ENCODE measurements at places on chromosomes 5 and 9. TPM values are rescaled to one million over a fixed set of nuclear protein-coding genes. Genes with fewer than 3 reads are reported as not detected.

EMB gene
- 2.4 TPM for total RNA-seq

ABHD17B gene
- 18.1 TPM for total RNA-seq

SHC3 gene
- 0.46 TPM for total RNA-seq

PCDHGA5 gene
- 0.18 TPM for total RNA-seq

TRIM36 gene
- total RNA-seq = 1.8 TPM

DMRT3 gene
- not detected for total RNA-seq

PTPA gene
- 135 TPM for total RNA-seq

GCNT1 gene
- 2.9 TPM for total RNA-seq

LCN1 gene
- total RNA-seq = not detected

PRDM9 gene
- not detected for total RNA-seq

C6 gene
- not detected for total RNA-seq

NIPAL4 gene
- 10.1 TPM for total RNA-seq

SLC45A2 gene
- not detected for total RNA-seq

HACD4 gene
- total RNA-seq = 1.0 TPM

MIER3 gene
- total RNA-seq = 10.0 TPM

PCDHB5 gene
- 1.8 TPM for total RNA-seq

RCL1 gene
- total RNA-seq = 41.9 TPM

RASA1 gene
- 23.9 TPM for total RNA-seq

CMYA5 gene
- total RNA-seq = 0.12 TPM

TGFBI gene
- 1,744 TPM for total RNA-seq

INSYN2B gene
- total RNA-seq = 0.73 TPM

PCDHGB1 gene
- 1.9 TPM for total RNA-seq

ANKRD34B gene
- total RNA-seq = not detected

S100Z gene
- total RNA-seq = not detected

ORM2 gene
- not detected for total RNA-seq

CNTFR gene
- total RNA-seq = 0.14 TPM

FOXD4L3 gene
- 0.08 TPM for total RNA-seq

ITGA2 gene
- total RNA-seq = 29.0 TPM

CCDC180 gene
- 0.57 TPM for total RNA-seq

CEP120 gene
- 6.9 TPM for total RNA-seq

ALDH1A1 gene
- 5,360 TPM for total RNA-seq

ADAMTS16 gene
- 1.1 TPM for total RNA-seq

PCDHB4 gene
- 0.05 TPM for total RNA-seq

NXNL2 gene
- 0.78 TPM for total RNA-seq

C7 gene
- total RNA-seq = not detected

PCDHGA6 gene
- total RNA-seq = 0.23 TPM

CYLC2 gene
- not detected for total RNA-seq

CRB2 gene
- total RNA-seq = 0.07 TPM

TAF11L5 gene
- not detected for total RNA-seq

DRD1 gene
- 0.51 TPM for total RNA-seq

LAMC3 gene
- total RNA-seq = 2.6 TPM

GHR gene
- total RNA-seq = not detected

PRELID2 gene
- 8.4 TPM for total RNA-seq

LCP2 gene
- not detected for total RNA-seq

PRR7 gene
- 41.0 TPM for total RNA-seq

EQTN gene
- total RNA-seq = not detected

CXCL14 gene
- 0.14 TPM for total RNA-seq

PRUNE2 gene
- total RNA-seq = 0.14 TPM

LECT2 gene
- total RNA-seq = not detected

LRRC26 gene
- 1.5 TPM for total RNA-seq

EPB41L4B gene
- 11.1 TPM for total RNA-seq

HTR4 gene
- total RNA-seq = not detected

PCDHGB2 gene
- not detected for total RNA-seq

CCNO gene
- 10.4 TPM for total RNA-seq

QRFP gene
- not detected for total RNA-seq

GPR150 gene
- total RNA-seq = 0.14 TPM
